AG08395 (cell line): ENCODE measurements at places on chromosomes 13 and 19.

- DNase-seq, result no peak
These were observed 1272.1 kb upstream of the PCDH20 start for GRCh38 chr13:62687732-62688131.

DNA sequence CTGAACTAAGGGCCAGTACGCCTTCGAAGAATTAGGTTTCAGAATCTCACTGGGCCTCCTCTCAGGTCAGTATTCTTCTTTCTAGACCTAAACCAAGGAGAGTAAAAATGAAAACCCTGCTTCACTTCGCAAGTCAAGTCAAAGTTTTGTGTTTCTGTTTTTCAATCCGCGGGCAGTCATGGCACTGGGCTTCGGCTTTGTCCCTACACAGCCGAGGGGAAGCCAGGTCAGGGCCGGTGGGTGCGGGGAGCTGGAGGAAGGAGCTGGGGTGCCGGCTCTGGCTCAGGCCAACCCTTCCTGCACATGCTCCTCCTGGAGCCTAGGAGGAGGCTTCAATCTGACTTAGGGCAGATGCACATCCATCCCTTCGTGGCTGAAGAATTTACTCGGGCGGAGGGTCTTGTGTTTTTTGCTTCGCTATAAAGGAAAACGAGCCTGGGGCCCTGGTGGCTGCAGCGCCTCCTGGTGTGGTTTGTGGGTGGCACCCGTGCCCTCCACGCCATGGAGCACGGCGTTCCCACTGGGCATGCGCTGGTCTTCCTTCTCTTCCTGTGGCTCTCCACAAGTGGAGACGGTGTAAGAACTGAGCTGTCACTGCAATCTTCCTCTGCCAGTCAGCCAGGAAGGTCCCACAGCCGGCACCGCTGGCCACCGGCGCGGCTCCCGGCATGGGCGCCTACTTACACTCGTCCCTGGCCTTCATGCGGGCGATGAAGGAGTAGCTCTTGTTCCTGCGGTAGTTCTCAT is 22.5 kb downstream of the C19orf44 start:
- no peak for DNase-seq

- DNase-seq, result peak; percentile 45
These were observed 38.6 kb downstream of the ZNF823 start for GRCh38 chr19:11699931-11700794.

DNA sequence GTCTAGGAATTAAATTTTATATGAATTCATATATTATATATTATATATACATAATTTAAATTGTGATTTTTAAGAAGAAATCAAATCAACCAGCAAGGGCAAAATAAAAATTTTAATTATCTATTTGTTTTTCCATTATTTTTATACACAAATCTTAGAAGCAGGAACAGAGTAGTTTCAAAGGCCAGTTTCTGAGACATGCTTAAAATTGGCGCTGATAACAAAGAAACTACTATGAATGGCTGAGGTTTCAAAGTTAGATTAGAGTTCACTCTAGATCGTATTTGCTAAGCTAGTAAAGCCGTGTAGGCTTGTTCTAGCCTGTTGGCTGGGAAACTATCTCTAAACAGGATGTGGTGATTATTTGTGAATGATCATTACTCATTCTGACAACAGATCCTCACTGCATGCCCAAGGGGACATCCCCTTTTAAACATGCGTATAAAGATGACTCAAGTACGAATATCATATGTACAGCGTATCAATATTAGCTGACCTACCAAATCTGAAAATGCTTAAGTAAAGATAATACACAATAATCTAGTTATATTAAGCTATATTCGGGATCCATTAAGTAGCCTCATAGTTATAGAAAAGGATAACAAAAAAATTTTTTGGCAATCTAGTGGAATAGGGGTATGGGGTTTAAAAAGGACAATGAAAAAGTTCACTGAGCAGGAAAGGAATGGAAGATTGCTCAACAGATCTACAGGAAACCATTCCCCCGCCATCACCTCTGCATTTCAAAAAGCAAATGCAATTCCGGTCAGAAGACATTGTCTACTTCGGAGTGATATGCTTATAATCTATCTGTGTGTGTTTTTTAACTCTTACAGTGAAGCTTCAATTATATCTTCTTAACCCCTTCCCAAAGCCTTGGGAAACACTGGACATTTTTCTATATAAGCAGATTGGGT is 150.1 kb downstream of the SHISA2 start:
- no peak for DNase-seq

- no peak for DNase-seq
These were observed 715.9 kb upstream of the ATXN8OS start for GRCh38 chr13:69391756-69392155.

- no peak for DNase-seq
These were observed 206.7 kb upstream of the ARGLU1 start for GRCh38 chr13:106774621-106775020.

DNA sequence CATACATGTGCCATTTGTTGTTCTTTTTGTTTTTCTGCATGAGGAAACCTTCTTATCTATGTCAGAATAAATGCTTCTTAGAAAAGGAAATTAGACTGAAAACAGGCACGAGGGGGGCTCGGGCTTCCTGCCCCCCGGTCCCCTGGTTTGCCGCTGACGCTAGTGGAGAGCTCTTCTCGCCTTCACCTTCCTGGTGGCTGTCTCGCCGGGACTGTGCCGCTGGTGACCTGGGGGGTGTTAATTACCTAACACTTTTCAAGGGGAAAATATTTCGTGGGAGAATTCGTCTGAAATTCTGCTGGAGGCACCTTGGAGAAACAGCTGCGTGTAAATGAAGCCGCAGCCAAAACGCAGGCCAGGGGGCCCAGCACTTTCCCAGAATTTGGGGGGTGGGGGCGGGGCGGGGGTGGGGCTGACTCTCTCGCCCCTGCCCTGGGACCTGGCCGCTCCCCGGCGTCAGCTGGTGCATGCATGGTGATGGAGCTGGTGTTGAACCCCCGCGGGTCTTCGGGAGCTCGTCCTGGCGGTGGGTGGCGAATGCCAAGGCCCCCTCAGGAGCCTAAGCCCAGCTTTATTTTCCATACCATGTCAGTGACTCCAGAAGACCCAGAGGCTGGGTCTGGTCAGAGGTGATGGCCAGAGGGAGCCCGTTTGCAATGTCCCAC is 58.3 kb upstream of the MCF2L start:
- DNase-seq, result no peak

- peak; percentile 50 for DNase-seq
These were observed 1.0 kb downstream of the PRMT1 start for GRCh38 chr19:49677901-49678674.

DNA sequence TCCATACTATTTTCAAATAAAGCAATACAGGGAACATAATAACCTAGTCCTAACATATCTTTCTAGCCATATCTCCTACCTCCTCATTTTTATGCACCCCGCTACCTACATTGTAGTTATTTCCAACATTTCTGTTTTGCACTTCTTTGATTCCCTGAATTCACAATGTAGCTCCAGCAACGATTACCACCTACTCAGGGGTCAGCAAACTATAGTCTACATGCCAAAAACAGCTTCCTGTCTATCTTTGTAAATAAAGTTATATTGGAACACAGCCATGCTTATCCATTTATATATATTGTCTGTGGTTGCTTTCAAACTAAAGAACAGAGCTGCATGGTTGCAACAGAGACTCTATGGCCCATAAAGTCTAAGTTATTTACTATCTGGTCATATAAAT is 16.7 kb downstream of the MYCBP2 start:
- DNase-seq, result no peak

DNA sequence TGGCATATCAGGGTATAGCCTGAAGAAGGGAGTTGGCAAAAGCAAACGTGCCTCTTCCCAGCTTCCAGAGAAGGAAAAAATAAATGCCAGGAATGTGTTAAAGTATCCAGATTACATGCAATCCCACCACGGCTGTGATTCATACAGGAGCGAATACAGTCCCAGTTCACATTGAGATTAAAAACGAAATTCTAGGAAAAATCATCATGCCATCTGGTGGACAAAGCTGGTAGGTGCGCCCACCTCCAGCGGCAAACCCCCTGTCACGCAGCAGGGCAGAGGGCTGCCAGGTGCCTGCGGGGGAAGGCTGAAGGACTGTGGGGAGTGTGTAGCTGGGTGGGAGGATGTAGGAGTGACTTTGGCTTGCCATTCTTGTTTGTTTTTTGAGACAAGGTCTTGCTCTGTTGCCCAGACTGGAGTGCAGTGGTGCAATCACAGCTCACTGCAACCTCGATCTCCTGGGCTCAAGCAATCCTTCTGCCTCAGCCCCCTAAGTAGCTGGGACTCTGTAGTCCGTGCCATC is 6.4 kb upstream of the DMWD start:
- DNase-seq, result peak; percentile 90

GRCh38 chr13:44004878-44005277 is 125.2 kb downstream of the LACC1 start:
- DNase-seq, result peak; percentile 70

- no peak for DNase-seq
These were observed 360.4 kb downstream of the KLF5 start for GRCh38 chr13:73419186-73419585.

DNA sequence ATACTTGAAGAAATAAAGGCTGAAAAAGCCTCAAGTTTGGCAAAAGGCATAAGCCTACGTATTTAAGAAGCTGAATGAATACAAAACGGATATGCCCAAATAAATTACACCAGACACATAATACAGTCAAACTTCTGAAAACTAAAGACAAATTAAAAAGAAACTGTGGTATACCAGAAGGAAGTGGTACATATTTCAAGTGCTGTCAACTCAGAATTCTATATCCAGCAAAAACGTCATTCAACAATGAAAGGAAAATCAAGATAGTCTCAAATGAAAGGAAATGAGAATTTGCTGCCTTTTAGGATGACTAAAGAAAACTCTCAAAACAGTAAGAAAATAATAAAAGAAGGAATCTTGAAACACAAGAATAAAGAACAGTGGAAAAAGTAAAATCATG is 69.5 kb downstream of the POLR1D start:
- DNase-seq, result no peak

- DNase-seq, result peak; percentile 61
These were observed 6.5 kb downstream of the RAB11B start for GRCh38 chr19:8396563-8397203.

DNA sequence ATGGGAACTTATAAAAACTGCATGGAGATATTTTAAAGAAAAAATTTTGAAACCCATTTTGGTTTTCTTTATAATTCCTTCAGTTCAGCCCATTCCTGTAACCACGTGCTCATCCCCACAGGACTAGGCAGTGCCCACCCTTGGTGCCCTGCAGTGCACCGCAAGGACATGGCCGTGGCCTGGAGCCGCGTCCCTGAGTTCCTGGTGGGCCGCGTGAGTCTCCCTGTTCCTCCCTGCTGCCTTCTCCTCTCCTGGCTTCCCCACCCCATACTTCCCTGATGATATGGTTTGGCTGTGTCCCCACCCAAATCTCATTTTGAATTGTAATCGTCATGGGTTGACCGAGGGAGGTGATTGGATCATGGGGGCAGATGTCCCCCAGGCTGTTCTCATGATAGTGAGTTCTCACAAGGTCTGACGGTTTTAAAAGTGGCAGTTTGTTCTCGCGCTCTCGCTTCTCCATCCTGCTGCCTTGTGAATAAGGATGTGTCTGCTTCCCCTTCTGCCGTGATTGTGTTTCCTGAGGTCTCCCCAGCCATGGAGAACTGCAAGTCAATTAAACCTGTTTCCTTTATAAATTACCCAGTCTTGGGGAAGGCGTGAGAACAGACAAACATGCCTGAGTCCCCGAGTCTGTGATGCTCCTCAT is 31.6 kb upstream of the TFDP1 start:
- no peak for DNase-seq

DNA sequence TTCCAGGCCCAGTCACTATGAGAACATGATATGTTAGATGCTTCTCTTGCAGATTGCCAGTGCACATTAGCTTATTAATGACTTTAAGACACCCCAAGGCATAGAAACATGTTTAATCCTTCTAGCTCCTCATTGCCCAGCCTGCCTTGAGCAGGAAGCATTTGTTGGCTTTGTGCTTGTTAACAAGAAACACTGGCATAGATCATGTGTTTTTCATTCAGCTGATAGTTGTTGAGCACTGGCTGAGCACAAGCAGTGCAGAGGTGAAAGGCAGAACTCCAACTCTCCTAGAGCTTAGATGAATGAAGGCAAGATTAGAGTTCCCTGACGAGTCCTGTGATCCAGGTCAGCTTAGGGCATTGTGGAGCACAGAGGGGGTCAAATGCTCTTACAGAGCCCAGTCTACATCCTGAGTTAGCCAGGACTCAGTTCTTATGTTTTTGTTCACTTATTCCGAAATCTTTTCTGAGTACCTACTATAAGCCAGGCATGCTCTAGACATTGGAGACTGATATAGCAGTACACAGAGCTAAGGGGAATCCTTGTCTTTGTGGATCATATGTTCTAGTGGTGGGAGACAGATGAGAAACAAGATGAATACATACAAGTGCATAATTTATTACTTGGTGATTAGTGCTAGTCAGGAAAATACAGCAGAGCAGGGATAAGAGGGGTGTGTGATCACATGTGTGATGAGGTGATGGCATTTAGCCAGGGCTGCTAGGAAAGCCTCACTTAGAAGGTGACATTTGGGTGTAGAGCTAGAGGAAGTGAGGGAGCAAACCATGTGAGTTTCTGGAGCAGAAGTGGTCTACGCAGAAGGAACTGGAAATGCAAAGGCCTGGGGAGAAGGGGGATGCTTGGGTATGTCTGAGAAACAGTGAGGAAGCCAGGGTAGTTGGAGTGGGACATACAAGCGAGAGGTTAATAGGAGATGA is 101.2 kb downstream of the WASF3 start:
- DNase-seq, result no peak

DNA sequence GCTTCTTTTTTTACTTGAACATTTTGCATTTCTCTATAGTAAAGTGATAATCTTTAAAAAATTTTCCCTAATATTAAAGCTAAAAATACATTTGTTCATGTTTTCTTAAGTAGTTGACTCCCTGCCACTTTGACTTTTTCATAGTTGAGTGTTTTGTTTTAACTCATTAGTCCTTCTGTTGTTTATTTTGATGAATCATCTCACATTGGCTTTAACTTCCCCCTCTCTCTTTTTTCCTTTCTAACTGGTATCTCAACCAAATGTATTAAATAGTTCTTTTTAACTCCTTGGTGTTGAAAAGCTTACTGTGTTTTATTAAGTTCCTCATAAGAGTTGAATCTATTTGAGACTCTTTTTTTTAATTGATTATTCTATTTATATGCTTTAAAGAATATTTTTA is 2.8 kb downstream of the TNFSF13B start:
- no peak for DNase-seq

DNA sequence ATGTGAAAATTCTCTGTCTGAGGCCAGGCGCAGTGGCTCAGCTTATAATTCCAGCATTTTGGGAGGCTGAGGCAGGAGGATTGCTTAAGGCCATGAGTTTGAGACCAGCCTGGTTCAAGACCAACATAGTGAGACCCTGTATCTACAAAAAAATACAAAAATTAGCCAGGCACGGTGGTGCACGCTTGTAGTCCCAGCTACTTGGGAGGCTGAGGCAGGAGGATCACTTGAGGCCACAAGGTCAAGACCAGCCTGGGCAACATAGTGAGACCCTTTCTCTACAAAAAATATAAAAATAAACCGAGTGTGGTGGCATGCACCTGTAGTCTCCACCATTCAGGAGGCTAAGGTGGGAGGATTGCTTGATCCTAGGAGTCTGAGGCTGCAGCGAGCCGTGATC is 2.2 kb upstream of the FCGBP start:
- no peak for DNase-seq

GRCh38 chr19:40822161-40822560 is 23.2 kb downstream of the EGLN2 start:
- no peak for DNase-seq
